Fibroblast of skin of abdomen (primary cell): ENCODE measurements at places on chromosomes 1 and 21.

DNA sequence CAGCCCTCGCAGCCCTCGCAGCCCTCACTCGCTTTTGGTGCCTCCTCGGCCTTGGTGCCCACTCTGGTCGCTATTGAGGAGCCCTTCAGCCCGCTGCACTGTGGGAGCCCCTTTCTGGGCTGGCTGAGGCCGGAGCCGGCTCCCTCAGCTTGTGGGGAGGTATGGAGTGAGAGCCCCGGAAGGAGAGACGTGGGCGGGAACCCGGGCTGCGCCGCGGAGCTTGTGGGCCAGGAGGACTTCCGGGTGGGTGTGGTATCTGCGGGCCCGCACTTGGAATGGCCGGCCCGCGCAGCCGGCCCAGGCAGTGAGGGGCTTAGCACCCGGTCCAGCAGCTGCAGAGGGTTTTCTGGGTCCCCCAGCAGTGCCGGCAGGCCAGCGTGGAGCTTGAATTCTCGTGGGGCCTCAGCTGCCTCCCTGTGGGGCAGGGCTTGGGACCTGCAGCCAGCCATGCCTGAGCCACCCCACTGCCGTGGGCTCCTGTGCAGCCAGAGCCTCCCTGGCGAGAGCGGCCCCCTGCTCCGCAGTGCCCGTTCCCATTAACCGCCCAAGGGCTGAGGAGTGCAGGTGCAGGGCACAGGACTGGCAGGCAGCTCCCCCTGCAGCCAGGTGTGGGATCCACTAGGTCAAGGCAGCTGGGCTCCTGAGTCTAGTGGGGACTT is 9.9 kb upstream of the CFHR2 start:
- no peak for DNase-seq

DNA sequence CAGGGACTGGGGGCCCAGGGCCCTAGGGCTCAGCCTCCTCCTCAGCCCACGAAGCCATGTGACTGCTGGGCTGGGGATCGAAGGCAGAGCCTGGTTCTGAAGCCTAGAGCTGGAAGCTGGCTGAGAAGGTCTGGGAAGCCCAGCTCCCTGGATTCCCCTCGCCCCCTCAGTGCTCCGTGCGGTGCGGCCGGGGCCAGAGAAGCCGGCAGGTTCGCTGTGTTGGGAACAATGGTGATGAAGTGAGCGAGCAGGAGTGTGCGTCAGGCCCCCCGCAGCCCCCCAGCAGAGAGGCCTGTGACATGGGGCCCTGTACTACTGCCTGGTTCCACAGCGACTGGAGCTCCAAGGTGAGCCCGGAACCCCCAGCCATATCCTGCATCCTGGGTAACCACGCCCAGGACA is 9.1 kb downstream of the ADAMTSL4 start:
- no peak for DNase-seq

DNA sequence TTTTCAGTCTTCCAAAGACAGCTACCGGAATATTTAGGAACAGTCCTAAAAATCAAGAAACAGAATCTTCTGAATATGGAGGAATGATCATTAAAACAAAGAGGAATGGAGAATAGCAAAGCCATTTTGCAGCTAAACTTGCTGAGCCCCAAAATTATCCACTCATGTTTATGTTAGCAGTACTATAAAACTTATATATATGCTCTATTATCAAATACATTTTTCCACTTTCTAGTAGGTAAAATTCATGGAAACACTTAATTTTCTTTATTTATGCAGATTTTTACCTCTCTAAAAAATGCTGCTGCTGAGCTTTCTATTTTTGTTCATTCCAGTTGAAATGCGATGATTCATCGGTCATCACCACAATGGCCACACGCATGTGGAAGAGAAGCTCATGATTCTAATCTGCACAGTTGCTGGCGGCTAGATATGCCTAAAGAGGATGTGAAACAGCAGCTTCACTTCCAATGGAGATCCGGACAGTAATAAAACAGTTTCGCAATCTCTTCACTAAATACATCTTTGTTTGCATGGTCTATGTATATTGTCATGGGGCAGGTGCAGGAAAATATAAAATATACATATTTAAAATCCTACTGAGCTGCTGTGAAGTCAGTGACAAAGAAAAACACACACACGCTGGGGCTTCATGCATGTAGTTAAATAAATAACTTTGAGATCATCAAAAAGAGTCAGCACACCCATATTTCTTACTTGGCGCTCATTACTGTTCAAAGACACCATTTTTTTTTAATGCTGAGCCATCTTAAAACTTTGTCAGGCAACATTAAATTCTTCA is 292.2 kb downstream of the SMYD3 start:
- peak; percentile 87 for DNase-seq

- no peak for DNase-seq
Observed at GRCh38 chr21:36310016-36310415, 10.0 kb upstream of the MORC3 start.

GRCh38 chr1:158961178-158961577 is 29.8 kb downstream of the PYHIN1 start:
- DNase-seq, result no peak

- DNase-seq, result no peak
Observed at GRCh38 chr1:114033216-114033706, 54.0 kb downstream of the OLFML3 start.
